Activated CD8-positive, alpha-beta memory T cell treated with anti-CD3 and anti-CD28 coated beads for 24 hours (primary cell): ENCODE measurements at places on chromosomes 4 and X.
A peak's percentile ranks its signal among the peaks of the same experiment; 100 is the strongest.

DNA sequence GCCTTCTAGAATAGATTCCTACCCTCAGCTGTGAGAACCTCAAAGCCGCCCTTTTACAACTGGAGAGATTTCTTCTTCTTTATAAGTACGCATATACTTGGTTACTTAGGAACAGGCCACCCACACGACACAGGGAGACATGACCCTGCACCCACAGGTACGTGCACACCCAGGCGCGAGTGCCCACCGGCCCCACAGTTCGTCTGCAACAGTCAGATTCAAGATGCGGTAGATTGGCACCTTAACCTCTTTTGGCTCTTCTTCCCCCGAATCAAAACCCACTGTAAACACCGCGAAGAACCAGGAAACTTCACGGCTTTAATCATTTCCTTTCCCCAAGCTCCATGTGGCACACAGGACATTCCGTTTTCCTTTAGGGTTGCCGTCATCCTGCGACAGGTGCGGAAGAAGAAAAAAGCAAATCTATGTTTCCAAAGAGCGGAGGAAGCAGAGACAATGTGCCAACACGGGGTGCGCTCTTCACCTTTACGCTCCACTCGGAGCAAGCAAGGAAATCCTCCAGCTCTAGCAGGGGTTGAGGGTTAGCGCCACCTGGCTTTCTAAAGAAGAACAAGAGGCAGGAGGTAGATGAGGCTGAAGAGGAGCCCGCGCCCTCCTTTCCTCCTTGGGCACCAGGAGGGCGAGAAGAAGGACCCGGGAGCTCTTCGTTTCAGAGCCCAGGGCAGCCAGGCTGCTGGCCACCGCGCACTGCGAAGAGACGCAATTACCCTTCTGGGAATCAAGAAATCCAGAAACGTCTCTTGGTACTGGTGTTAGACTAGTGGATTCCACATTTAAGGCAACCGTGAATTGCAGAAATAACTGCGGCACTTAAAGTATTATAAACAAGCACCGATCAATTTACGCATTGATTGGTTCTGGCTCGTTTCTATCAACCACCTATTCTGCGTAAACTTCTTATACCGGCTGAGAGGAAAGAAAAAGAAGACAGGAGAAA, 35.7 kb downstream of the HAND2 start:
- no peak for DNase-seq

GRCh38 chr4:141486375-141486997, 149.9 kb upstream of the IL15 start:
- no peak for DNase-seq

GRCh38 chr4:32037399-32037798, 1317.2 kb downstream of the PCDH7 start:
- DNase-seq = no peak

DNA sequence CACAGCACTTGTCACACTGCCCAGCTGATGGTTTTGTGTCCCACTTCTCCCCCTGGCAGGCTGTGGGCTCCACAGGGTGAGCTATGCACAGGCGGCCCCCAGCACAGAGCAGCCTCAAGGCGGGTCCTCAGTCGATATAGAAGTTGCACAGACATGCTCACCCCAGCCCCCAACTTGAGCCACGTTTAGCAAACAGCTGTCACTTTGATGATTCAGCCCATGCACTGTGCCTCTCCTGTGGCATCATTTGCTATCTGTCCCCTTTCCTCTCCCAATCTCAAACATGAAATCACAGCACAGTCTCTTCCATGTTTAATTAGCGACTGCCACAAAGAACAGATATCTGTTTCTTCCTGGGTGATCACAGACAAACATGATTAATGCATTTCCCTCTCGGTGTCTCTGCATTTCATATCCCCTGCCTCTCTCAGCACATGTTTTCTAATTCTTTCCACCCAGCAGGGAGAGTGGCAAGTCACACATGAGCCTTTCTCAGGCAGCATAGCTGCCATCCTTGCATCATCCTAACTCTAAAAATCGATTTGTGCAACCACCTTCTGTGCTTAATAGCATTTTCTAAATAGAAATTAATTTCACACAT, 204.9 kb downstream of the EVC2 start:
- no peak for DNase-seq

- no peak for DNase-seq
Observed at GRCh38 chr4:72805284-72805683, 236.3 kb upstream of the ADAMTS3 start.

DNA sequence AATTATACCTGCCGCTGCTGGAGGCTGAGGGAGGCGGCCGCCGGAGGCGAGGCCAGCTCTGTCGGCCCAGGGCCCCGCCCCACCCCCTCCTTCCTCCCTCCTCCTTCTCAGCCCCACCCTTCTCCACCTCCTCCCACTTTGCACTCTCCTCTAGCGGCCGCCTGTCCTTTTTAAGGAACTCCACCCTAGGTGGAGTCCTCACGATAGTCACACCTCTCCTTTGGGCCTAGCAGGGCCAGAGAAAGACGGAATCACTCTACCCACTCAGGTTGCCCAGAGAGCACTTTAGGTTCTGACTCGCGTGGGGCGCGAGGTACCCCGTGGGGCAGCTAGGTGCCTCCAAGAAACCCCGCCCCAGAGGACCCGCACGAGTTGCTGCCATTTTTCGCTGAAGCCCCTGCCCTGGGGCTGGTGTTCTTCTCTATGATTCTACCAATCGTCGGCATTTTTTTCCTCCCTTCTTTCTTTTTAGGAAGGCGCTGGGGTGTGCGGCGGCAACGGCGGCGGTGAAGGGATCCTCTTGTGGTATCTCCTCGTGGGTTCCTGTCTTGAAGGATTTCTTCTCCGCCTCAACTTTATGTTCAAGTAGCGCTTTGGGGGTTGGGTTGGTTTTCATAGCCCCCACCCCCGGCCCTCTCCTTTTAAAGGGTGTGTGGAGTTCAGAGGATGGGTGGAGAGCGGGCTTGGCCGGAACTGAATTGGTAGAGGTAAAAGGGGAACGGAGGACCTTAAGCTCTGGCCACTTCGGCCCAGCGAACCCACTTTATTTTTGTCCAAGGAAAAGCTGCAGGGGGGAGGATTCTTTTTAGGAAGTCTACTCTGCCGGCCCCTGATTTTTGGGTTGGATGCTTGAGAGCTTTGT, at the start of gene KLF8:
KLF8 (plus strand) TSS at position 136 of the 862 bp plus-strand sequence. CDS start 979 bp downstream, outside the sequence.
- DNase-seq = peak; percentile 62

DNA sequence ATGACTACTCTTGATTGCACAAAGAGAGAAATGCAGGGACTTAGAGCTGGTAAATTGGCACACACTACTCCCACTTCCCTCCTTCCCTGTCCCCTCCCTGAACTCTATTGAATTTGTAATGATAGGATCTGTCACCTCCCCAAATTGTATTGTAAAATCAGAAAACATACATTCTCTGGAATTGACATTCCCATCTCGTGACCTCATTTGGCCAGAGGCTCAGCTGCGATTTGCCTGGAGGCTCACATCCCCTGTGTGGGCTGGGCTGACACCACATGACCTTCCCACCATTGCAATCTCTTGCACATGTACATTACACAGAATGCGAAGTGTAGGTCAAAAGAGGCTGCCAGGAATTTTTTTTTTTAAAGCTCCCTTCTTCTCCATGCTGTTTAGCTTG, 172.1 kb downstream of the MID1IP1 start:
- DNase-seq = no peak

GRCh38 chr4:138269175-138269574, 27.0 kb upstream of the SLC7A11 start:
- DNase-seq = no peak

- no peak for DNase-seq
Observed at GRCh38 chrX:16484338-16484737, 165.6 kb upstream of the S100G start.

- DNase-seq = no peak
Observed at GRCh38 chrX:16771483-16772398, 14.5 kb upstream of the TXLNG start.

DNA sequence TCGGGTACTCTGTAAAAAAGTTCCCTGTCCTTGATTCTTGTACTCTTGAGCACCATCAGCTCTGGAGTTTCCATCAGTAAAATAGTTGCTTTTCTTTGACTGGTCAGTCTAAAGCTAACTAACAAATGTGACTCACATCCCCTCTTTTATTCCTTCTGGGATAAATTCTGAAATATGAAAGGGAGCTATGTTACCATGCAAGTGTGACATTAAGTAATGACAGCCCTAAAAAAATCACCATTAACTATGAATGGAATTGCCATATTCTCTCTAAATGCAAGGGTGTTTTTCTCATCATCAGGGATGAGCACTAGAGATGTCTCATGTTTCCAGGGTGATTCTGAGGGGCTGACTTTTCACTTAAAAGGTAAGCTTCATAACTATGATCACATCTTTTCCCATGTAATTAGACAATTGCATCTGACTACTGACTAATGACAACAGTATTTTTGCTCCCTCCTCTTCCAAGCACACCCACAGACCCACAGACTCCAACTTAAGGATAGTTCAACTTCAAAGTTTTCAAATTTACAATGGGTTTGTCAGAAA, 26.9 kb upstream of the RASGEF1B start:
- DNase-seq = no peak

- DNase-seq = no peak
Observed at GRCh38 chr4:108729731-108730130, 33.1 kb downstream of the ETNPPL start.

GRCh38 chr4:74475091-74475800, 30.3 kb downstream of the AREG start:
- DNase-seq = no peak
